ENCODE measurements at places on chromosomes 12 and 14.

DNA sequence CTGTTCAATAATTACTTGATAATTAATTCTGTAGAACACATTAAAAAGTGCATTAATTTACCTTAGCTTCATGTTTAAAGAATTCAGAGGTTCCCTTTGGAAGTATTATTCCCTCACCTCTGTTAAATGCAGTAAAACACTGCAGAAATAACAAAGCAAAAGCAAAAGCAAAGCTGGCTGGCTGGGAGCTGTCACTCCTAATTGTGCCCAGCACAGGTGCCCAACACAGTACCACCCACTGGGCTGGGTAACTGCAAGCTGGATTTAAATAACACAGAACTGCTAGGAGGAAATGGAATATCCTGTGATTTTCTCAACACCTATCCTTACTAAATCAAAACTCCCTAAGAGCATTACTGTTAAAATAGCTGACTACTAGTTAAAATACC lies 72.6 kb downstream of the SLC2A13 start:
- DNase-seq: no peak

DNA sequence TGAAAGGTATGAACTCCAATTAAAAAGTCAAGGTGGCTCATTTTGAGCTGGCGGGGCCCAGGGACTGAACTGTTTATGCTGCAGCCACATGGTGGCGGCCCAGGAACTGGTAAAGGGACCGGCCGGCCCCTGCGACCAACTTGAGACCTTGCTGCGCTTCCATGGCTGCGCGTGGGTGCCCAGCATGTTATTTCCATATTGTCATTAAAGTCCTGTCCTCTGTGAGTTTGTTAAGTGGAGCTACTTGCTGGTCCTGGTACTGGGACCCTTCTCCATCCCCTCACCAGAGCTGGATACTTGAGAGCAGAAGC lies 62.3 kb downstream of the BEGAIN start:
- DNase-seq: no peak

- DNase-seq: no peak
These were observed 383.0 kb downstream of the LRIG3 start for GRCh38 chr12:58537278-58537677.

- DNase-seq: no peak
These were observed 270.7 kb upstream of the GARIN2 start for GRCh38 chr14:66918527-66918926.

DNA sequence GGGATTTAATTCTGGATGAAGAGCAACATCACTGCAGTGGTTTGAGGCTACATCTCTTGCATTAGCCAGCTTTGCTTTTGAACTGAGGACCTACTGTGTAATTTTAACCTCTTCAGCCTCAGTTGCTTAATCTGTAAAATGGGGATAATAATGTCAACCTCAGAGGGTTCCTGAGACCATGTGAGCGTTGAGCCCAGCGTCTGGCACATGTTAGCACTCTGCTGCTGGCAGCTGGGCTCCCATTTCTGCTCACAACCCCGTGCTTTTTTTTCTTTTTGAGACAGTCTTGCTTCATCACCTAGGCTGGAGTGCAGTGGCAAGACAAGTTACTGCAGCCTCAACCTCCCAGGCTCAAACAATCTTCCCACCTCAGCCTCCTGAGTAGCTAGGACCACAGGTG lies 31.6 kb downstream of the TESC start:
- no peak for DNase-seq

DNA sequence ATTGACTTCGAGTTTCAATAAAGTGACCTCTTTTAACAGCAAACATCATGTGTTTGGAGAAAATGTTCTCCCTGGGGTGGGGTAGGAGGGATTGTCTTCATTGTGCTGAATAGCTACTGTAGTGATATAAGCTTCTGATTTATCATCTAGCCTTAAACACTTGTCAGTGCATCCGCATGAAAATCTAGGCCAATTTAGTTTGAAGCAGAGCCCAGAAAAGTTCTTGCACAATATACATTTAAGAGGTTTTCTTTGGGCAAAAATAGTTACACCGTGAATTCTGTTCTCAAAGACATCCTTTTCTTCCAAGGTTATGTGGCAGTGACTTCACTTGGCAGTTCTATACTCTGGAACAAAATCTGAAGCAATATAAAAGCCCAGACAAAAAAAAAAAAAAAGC lies 136.0 kb upstream of the IFNG-AS1 start:
- no peak for DNase-seq

GRCh38 chr14:55977392-55978150 lies 140.6 kb upstream of the PELI2 start:
- no peak for DNase-seq

GRCh38 chr12:125518074-125518473 lies 452.8 kb downstream of the AACS start:
- DNase-seq: no peak

DNA sequence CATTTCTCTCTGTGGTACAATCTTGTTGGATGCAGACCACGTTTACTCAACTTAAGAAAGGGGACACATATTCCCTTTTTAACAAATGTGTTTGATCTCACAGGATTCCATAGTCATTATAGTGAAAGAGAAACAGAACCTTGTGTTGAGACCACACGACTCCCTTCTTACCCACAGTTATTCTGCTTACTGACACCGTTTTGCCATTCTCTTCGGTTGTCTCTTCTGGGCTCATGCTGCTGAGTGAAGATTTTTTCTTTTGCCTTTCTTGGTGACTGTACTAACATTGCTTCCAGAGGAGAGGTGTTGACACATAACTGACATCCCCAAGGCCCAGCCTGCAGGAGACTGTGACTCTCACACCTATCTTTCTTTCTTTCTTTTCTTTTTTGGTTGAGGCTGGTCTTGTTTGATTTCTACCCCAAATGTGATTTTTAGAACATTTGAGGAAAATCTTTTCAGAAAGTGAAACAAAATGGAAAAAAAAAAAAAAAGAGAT lies 61.2 kb upstream of the OTOGL start:
- no peak for DNase-seq

- DNase-seq: no peak
These were observed 119.8 kb upstream of the CPM start for GRCh38 chr12:69052613-69053408.

- no peak for DNase-seq
These were observed 141.6 kb upstream of the PELI2 start for GRCh38 chr14:55976655-55977054.

DNA sequence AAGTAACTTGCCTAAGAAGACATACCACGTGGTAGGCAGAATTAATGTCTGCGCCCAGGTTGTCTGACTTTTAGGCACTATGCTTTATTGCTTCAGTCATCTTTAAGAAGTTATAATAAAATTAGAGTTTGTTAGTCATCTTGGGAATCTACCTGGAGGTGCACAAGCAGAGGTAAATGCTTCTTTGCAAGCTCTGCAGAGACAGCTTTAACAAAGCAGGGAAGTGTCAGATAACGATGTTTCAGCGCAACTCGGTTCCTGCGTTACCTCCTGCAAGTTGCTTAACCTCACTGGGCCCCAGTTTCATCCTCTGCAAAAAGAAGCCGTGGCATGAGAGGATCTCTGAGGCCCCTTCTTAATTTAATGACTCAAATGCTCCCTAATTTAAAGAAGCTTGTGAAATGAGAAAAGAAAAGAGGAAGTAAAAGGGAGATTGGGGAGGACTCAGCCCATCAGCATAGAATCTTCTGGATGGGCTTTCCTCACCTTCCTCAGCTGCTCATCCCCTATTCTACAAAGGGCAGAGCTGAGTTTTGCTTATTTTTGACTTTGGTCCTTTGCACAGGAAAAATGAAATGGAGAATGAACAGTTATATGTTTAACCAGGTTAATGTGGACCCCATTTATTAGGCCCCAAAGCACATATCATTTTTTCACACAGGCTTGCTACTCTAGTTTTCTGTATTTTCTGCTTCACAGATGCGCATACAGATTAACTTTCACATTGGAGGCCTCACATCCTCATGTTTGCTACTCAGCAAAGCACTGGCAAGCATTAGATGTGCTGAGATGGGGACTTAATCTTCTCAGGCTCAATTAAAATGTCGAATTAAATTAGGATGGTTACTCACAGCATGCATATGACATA lies 5.1 kb downstream of the ARHGDIB start:
- no peak for DNase-seq

DNA sequence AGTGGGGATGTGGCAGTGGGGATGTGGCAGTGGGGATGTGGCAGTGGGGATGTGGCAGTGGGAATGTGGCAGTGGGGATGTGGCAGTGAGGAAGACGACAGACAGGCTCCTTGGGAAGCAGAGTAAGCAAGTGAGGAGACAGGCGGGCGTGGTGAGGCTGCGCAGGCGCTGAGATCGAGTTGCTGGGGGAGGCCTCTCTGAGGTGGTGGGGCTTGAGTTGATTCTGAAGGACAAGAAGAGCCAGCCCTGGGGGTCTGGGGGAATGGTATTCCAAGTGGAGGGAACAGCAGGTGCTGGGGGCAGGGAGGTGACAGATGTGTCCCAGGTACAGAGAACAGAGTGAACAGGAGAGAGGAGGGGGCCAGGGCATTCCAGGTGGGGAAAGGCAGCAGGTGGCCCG lies 33.8 kb upstream of the TSPAN9 start:
- DNase-seq: no peak

GRCh38 chr12:122422730-122423257 lies 325 bp upstream of the CLIP1 start:
- DNase-seq: no peak

- no peak for DNase-seq
These were observed 802 bp upstream of the TMPRSS12 start for GRCh38 chr12:50841716-50842531.
